ENCODE measurements at places on chromosomes 2 and 18. TPM values are rescaled to one million over a fixed set of nuclear protein-coding genes. Genes with fewer than 3 reads are reported as not detected.

The KCTD18 gene
- polyA plus RNA-seq, result 19.6 TPM

The SALL3 gene
- polyA plus RNA-seq, result 0.06 TPM

The PXDN gene
- 184 TPM for polyA plus RNA-seq

The VIL1 gene
- 1.4 TPM for polyA plus RNA-seq

The SFXN5 gene
- polyA plus RNA-seq, result 13.7 TPM

The CSRNP3 gene
- 5.4 TPM for polyA plus RNA-seq

The CFC1 gene
- polyA plus RNA-seq, result 7.9 TPM

The FAP gene
- polyA plus RNA-seq, result 32.5 TPM

The SMAD2 gene
- 92.6 TPM for polyA plus RNA-seq

The NT5C1B gene
- polyA plus RNA-seq, result 0.73 TPM

The GPAT2 gene
- 1.2 TPM for polyA plus RNA-seq

The TSPYL6 gene
- 0.12 TPM for polyA plus RNA-seq

The TXNDC2 gene
- 0.09 TPM for polyA plus RNA-seq

The MAP2 gene
- 9.4 TPM for polyA plus RNA-seq

The TTC39C gene
- 13.2 TPM for polyA plus RNA-seq

The ST6GAL2 gene
- 3.3 TPM for polyA plus RNA-seq

The DUSP2 gene
- 1.1 TPM for polyA plus RNA-seq

The RASGRP3 gene
- 32.7 TPM for polyA plus RNA-seq

The CHST9 gene
- 2.9 TPM for polyA plus RNA-seq

The LIPG gene
- polyA plus RNA-seq, result 22.9 TPM

The NEU4 gene
- polyA plus RNA-seq, result 0.07 TPM

The CDH19 gene
- polyA plus RNA-seq, result 0.35 TPM

The NAT8 gene
- 1.3 TPM for polyA plus RNA-seq

The NGEF gene
- 2.9 TPM for polyA plus RNA-seq

The TGOLN2 gene
- 106 TPM for polyA plus RNA-seq

The CREG2 gene
- 0.70 TPM for polyA plus RNA-seq

The GCG gene
- polyA plus RNA-seq, result not detected

The UGT1A1 gene
- not detected for polyA plus RNA-seq

The FBXO36 gene
- 4.9 TPM for polyA plus RNA-seq

The SLC8A1 gene
- polyA plus RNA-seq, result 4.6 TPM

The FEV gene
- polyA plus RNA-seq, result not detected

The ARHGEF4 gene
- 2.9 TPM for polyA plus RNA-seq

Data from right lung (tissue), 10 donors.